ENCODE measurements at places on chromosomes 16 and 17. TPM values are rescaled to one million over a fixed set of nuclear protein-coding genes. Genes with fewer than 3 reads are reported as not detected.

The CPD gene
- 43.1 TPM for total RNA-seq

The NLRC3 gene
- total RNA-seq, result 76.7 TPM

The ENPP7 gene
- not detected for total RNA-seq

The NACA2 gene
- not detected for total RNA-seq

The ZNF469 gene
- total RNA-seq, result 0.55 TPM

The CHD3 gene
- total RNA-seq, result 219 TPM

The SLC5A10 gene
- total RNA-seq, result not detected

The TGFB1I1 gene
- total RNA-seq, result 5.6 TPM

The NLRP1 gene
- 190 TPM for total RNA-seq
